Cortex of kidney (tissue), 1 donor: ENCODE measurements at places on chromosomes 6 and 20.

- DNase-seq, result no peak
Observed at GRCh38 chr20:13809855-13810254, 25.0 kb downstream of the NDUFAF5 start.

DNA sequence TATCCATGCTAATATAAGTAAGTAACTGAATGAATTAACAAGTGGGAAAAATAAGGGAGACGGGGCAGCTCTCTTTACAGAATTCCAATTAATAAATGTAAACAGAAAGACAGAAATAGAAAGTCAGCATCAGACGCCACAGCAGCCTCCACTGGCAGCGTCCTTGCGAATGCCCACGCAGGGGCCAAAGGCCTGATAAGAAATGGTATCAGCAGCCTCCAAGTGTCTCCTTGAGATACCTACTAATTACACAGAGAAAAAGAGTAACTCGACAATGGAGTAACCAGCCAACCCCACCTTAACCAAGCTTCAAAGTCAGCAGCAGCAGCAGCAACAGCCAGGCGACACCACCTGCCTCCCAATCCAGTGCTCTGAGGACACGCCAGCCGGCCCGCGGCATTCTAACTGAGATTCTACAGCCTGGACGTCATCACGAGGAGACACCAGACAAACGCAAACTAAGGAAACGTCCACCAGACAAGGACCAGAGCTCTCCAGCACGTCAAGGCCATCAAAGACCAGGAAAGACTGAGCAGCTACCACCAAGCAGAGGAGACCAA lies 78.8 kb downstream of the TAF4 start:
- no peak for DNase-seq

DNA sequence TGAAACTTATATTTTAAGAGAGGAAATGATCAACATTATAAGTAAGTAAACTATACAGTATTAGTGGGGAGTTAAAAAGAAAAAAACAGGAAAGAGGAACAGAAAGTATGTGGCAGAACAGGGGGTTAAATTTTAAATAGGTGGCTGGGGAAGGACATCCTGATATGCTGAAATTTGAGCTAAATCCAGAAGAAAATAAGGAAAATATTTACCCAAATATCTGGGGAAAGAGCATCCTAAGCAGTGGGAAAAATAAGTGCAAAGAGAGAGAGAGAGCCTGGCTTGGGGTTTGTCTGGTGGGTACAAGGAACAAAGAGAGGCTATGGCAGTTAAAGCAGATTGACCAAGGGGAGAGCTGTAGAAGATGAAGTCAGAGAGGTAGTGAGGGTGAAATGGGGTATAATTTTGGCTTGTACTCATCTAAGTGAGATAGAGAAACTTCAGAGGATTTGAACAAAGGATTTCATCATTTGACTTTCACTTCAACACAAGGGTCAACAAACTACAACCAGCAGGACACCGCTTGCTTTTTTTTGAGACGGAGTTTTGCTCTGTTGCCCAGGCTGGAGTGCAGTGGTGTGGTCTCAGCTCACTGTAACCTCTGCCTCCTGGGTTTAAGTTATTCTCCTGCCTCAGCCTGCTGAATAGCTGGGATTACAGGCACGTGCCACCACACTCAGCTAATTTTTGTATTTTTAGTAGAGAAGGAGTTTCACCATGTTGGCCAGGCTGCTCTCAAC lies 328.4 kb upstream of the CNR1 start:
- DNase-seq, result no peak

DNA sequence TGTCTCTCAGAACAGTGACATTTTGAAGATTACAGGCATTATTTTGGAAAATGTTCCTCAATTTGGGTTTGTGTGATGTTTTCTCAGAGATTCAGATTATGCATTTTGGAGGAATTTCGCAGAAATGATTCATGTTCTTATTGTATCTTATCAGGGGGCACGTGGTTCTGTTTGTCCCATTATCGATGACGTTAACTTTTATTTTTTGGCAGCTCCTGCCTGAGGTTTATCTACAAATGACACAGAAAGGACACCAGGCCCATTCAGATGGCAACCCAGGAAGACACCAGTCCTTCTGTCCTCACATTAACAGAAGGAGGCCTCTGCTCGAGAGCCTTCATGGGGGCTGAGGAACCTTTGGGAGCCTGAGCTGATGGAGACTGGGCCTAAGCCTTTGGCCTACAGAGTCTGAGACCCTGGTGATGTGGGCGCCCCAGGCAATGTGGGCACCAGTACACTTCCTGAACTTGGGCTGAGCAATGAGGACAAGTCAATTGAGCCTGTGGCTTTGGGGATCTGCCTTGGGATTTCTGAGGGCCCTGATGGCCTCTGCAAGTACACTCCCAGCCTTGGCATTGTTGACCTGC lies 41.2 kb upstream of the EZR start:
- DNase-seq, result no peak

DNA sequence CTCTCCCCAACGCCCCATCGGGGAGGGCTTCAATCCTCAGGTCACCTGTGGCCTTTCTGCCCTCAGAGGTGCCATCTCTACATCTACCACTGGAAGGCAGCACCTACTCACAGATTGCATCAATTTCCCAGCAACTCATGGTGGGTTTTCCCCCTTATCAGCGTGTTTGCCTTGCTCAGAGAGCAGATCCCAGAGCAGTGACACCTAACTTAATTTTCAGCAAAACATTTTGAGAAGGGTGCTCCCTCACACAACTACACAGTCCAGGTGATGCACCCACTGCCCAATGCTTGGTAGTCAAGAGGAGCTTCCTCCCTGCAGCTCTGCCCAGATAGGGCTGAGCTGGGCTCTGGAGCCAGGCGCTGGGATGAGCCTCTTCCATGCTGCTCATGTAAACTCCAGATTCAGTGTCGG lies 48.2 kb downstream of the PLG start:
- DNase-seq, result no peak

DNA sequence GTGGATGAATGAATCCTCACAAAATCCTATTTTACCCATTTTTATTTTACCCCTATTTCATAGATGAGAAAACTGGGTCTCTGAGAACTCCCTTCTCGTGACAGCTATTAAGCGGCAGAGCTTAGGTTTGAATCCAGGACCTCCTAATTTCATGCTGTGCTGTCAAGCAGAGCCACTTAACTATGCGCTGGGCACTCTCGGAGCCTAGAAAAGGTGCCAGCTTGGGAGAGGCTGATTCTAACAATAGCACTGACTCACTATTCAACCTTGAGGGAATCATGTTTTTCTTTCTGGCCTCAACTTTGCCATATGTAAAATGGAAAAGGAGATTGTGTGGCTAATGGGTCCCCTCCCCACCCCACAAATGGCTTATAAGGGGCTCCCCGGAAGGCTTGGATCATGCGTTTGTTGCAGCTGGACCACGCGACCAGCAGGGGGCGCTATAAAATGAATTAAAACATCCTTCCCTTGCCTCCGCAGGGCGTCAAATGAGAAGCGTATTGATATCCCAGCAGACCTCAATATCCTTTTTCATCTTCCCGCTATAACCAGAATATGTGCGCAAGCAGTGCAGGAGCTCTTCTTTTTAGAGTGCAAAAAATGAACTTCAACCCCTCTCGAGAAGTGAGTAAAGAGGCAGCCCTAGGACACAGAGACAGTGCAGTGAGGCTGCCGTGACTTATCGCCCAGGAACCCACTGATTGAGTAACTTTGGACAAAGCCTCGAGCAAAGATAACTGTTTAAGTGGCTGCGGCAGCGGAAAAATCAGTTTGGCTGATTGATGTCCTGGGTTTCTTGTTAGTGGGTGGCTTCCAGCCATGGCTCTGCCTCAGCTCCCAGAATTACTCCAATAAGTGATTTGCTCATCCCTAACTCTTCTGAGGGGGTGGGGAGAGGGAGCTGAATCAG lies 12.8 kb upstream of the PDYN start:
- DNase-seq, result no peak

- no peak for DNase-seq
Observed at GRCh38 chr6:148457137-148457842, 114.7 kb downstream of the SASH1 start.

DNA sequence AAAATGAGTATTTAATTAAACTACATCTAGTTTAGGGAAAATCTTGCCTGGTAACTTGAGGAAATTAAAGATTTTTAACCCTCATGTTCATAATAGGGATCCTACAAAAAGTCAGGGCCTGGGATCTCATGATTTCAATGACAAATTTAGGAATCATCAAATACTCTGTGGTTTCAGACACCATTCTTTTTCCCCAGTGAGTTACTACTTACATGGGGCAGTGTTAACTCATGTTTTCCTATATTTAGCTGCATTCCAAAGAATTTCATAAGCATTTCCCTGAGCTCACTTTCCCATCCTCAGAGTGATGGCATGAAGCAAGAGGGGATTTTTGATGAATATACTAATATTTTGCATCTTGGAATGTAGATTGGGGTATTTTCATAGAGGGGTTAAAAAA lies 321.7 kb downstream of the CENPW start:
- DNase-seq, result no peak

- no peak for DNase-seq
Observed at GRCh38 chr20:24663496-24663895, 194.1 kb downstream of the SYNDIG1 start.

GRCh38 chr6:141677598-141678211 lies 455.0 kb upstream of the GJE1 start:
- DNase-seq, result no peak

GRCh38 chr20:58208944-58209343 lies 19.5 kb downstream of the ANKRD60 start:
- no peak for DNase-seq

- no peak for DNase-seq
Observed at GRCh38 chr6:55174211-55175026, at the start of gene HCRTR2. HCRTR2 (plus strand) TSS chr6:55174515; CDS start chr6:55174588, 73 bp downstream.

- no peak for DNase-seq
Observed at GRCh38 chr20:62860391-62860923, 1.2 kb downstream of the TCFL5 start.

DNA sequence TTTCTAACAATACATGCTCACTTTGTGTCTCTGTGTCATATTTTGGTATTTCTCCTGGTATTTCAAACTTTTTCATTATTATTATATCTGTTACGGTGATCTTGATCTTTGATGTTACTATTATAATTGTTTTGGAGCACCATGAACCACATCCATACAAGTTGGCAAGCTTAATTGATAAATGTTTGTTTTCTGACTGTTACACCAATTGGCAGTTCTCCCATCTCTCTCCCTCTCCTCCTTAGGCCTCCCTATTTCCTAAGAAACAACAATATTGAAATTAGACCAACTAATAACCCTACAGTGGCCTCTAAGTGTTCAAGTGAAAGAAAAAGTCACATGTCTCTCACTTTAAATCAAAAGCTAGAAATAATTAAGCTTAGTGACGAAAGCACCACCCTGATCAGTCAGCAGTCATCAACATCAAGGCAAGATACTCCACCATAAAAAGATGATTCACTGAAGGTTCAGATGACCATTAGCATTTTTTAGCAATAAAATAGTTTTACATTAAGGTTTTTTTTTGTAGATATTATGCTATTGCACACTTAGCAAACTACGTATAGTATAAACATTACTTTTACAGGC lies 61.5 kb downstream of the IBTK start:
- DNase-seq, result no peak
